GM23338 (cell line): ENCODE measurements at places on chromosomes 2 and 18. TPM values are rescaled to one million over a fixed set of nuclear protein-coding genes. Genes with fewer than 3 reads are reported as not detected.

BCL2 gene
- 4.0 and 7.3 TPM in 2 replicates for total RNA-seq

GRCh38 chr2:235866373-235866772, 301.8 kb downstream of the GBX2 start:
- no peak for DNase-seq

GRCh38 chr2:105478670-105479069, 79.8 kb upstream of the FHL2 start:
- DNase-seq = no peak

CD8B2 gene
- total RNA-seq = not detected in 2 replicates

DNA sequence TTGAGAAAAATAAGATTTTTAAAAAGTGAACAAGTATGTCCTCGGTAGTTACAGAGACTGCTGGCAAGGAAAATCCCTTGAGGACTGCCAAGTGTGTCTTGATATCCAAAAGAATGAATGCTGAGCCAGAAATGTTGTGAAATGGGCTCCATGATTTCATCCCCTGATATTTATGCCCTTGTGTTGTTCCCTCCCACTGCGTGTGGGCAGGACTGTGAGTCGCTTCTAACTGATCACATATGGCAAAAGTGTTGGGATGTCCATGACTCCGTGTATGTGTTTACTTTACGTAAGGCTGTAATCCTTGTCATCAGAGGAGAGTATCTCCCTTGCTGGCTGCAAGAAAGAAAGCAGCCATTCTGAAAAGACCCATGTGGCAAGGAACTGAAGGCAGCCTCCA, 285.1 kb downstream of the SS18 start:
- DNase-seq = no peak

- DNase-seq = no peak
These were observed 134.3 kb downstream of the RDH14 start for GRCh38 chr2:18426174-18426573.

PLB1 gene
- total RNA-seq = 0.21 TPM in 1 of 2 replicates, not detected in the other

GRCh38 chr2:240134466-240134865, 1.6 kb downstream of the COPS9 start:
- DNase-seq = no peak

ZNF519 gene
- 54.6 and 59.6 TPM in 2 replicates for total RNA-seq

DNA sequence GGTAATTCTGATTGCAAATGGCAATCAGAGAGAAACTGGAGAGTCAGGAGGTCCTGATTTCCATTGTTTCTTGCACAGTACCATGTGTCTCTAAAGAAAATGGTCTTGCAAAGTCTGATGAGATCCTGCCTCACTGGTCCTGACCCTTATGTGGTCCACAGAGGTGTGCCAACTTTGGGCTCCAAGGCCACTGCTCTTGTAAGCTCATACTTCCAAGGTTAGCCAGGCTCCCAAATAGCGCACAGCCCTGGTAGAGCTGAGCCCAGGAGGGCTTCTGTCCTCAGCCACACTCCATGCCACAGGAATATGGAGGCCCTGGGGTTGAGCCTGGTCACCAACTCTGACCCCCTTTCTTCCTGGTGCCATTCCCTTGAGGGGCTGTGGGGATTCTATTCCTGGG, 80.7 kb downstream of the SDC1 start:
- DNase-seq = no peak

- no peak for DNase-seq
These were observed 42.7 kb upstream of the DYSF start for GRCh38 chr2:71410696-71411095.
